Activated T-helper 1 cell treated with anti-CD3 and anti-CD28 coated beads, Interleukin-12 subunit alpha, Interleukin-12 subunit beta, Interleukin-2, Interleukin-4 antibody, amounts not matched to agents 30 ng/mL and 10 ng/mL and 1 ng/mL, durations not matched to agents 14 hours and 24 hours and 36 hours (primary cell): ENCODE measurements at places on chromosomes 5 and 9. TPM values are rescaled to one million over a fixed set of nuclear protein-coding genes. Genes with fewer than 3 reads are reported as not detected.

The SERF1B gene
- total RNA-seq, result 15.0 and 24.4 TPM in 2 replicates

The HMCN2 gene
- not detected in 2 replicates for total RNA-seq

The CTNND2 gene
- not detected in 2 replicates for total RNA-seq

The PCDHB3 gene
- total RNA-seq, result not detected in 2 replicates

The ZDHHC11B gene
- total RNA-seq, result not detected in 2 replicates

The PCDHB2 gene
- total RNA-seq, result not detected in 2 replicates

The ECSCR gene
- 1.3 and 1.4 TPM in 2 replicates for total RNA-seq

The NFIB gene
- total RNA-seq, result not detected in 2 replicates

DNA sequence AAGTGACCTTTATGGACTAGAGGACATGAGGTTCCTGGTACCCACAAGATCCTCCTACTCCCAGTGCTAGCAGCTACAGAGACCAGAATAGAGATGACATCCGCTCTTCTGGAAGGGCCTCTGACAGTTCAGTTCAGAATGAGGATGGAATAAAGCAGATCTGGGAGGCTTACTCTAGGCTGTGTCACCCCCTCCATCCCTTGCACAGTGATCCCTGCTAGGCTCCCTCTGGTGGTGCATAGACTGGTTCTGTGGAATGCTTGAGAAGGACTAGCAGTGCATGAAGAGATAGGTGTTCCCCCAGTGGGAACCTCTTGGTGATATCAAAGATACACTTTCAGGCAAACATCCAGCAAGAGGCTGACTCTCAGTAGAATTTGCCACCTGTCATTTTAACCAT, 83.0 kb downstream of the NPR3 start:
- no peak for DNase-seq

- no peak for DNase-seq
These were observed 328.0 kb downstream of the MSX2 start for GRCh38 chr5:175052351-175052750.

- no peak for DNase-seq
These were observed 344.8 kb downstream of the DEPDC1B start for GRCh38 chr5:60355181-60355580.

GRCh38 chr9:106632621-106633020, 230.3 kb upstream of the ZNF462 start:
- DNase-seq, result no peak

DNA sequence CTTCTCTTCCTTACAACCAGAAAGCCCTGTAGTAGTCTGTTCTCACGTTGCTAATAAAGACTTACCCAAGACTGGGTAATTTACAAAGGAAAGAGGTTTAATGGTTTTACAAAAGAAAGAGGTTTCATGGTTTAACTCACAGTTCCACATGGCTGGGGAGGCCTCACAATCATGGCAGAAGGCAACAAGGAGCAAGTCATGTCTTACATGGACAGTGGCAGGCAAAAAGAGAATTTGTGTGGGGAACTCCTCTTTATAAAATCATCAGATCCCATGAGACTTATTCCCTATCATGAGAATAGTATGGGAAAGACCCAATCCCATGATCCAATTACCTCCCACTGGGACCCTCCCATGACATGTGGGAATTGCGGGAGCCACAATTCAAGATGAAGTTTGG, 164.9 kb downstream of the NR3C1 start:
- DNase-seq, result no peak

DNA sequence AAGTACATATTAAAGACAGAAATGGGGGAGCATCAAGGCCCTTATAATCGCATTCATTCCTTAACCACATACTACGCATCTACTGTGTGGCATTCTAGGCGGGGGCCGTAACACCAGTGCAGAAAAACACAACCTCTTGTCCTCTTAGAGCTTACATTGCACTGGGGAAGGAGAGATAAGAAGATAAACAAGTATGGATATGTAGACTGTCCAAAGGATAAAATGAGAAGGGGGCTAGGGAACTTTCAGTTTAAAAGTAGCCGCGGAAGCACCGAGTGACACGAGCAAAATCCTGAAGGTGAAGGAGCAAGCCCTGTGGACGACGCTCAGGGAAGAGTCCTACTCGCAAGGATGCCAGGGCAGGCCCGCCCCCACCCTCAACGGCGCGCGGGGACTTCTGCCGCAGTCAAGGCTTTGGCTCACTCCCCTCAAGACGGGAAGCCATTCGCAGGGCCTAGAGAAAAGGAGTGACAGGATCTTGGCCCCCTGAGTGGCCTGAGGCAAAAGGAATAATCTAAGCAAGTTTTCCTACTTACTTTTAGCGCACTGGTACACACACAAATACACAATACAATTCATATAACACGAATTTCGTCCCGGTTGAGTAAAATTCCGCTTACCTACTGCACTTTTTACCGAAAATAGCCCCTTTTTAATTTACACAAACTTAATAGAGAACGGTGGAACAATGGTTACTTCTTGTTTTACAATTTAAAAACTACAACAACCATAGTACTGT, 1.3 kb upstream of the NIPBL start:
- DNase-seq, result peak; percentile 36

DNA sequence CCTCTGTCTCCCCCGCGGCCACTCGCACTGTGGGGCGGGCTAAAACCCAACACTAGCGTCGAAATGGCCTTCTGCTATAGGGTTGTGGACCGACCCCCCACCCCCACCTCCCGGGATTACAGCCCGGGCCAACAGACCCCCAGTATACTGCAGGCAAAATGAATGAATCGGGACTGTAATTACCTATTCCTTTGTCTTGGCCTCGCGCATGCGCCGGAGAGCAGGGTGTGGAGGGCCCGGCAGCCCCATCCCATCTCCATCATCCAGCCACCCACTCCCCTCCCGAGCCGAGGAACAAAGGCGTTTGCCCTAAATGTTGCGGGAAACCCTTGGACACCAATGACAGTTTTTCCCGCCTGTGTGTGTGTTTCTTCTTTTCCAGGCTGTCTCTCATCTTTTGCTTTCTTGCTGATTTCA, 1.6 kb downstream of the BASP1 start:
- no peak for DNase-seq

GRCh38 chr9:77433675-77434445, 214.3 kb downstream of the GNA14 start:
- DNase-seq, result peak; percentile 15

DNA sequence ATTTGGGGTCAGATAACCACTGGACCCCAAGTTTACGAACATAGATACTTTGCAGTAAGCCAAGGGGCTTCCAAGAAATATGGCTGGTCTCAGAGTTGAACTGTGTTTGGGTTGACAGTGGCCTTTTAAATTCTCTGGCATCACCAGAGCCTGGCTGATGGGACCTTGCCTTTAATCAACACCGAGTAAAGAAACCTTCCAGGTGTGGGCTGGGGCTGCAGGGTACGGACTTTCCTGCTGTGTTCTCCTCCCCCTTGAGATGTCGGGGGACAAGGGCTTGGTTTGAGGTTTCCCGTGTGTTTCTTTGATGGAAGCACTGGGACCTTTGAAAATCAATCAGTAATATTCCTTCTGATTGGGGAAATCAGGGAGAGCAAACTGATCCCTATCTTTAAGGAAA, 140.1 kb downstream of the MTX3 start:
- no peak for DNase-seq

DNA sequence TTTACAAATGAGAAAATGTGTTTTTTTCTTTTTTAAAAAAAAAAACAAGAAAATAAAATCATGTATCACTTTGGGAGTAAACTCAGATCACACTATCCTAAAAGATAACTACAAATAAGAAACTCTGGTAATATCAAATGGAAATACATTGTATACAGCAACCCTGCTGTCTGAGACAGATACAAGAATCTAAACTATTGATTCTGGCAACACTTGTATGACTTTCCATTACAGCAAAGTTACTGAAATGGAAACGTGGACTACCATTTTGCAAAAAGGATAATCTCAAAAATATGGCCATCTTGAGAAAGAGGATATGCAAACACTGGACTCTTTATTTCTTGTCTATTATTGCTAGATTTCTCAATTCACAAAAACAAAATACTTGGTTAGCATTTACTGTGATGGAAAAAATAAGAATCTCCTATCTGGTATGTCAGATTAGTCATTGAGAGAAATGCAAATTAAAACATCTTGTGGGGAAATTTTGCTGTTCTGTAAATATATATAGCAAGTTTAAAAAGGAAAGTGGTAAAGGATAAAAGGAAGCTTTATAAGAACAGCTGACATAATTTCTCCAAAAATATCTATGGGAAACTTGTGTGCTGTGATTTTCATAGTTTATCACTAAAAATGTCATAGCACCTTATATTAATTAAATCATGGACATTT, 112.9 kb upstream of the FER start:
- no peak for DNase-seq

DNA sequence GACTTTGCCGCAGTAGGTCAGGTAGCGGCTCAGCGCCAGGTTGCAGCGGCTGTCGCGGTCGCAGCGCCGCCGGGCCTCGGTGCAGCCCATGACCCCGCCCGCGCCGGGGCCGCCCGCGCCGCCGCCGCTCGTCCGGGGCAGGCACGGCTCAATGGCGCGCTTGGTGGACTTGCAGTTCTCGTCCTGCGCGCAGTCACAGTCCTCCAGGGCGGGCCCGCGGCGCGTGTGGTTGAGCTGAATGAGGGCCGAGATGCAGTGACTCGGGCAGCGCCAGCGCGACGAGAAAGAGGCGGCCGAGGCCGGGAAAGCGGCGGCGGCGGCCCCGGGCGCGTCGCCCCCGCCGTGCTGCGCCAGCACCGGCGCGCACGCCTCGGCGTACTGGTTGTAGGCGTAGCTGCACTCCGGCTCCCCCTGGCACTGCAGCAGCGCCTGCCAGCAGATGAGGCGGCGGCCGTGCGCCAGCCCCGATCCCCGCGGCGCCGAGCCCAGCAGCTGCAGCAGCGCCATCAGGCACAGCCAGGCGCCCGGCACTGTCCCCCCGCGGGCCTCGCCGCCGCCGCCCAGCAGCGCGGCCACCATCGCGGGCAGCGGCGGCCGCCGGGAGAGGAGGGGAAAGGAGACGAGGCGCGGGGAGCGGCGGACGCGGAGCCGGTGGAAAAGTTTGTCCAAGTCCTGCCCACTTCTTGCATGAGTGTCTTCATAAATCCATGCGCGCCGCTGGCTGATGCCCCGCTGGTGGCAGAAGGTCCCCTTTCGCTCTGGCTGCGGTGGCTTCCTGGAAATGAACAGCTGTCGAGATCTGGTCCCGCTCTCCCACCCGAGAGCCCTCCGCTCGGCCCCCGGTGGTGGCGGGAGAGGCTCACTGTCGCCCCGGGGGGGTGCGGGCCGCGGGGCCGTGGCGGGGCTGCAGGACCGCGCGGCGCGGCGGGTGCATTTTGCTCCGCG, 833 bp downstream of the GAS1 start:
- peak; percentile 22 for DNase-seq

DNA sequence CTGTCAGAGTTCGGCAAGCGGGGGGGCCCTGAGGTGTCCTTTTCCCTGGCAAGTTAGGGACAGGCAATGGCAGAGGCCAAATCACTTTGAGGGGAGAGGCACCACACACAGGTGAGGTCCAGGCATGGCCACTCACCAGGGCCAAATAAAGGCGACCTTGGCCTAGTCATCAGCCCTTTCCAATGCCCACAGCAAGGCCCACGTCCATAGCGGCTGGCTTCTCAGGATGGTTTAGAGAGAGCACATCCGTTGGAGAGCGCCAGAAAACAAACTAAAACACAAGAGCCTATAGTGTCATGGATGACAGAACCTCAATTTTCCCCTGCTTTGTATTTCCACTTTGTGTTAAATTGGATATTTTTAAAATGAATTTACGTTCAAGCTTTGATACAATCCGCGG, 7.0 kb downstream of the CCNJL start:
- no peak for DNase-seq

DNA sequence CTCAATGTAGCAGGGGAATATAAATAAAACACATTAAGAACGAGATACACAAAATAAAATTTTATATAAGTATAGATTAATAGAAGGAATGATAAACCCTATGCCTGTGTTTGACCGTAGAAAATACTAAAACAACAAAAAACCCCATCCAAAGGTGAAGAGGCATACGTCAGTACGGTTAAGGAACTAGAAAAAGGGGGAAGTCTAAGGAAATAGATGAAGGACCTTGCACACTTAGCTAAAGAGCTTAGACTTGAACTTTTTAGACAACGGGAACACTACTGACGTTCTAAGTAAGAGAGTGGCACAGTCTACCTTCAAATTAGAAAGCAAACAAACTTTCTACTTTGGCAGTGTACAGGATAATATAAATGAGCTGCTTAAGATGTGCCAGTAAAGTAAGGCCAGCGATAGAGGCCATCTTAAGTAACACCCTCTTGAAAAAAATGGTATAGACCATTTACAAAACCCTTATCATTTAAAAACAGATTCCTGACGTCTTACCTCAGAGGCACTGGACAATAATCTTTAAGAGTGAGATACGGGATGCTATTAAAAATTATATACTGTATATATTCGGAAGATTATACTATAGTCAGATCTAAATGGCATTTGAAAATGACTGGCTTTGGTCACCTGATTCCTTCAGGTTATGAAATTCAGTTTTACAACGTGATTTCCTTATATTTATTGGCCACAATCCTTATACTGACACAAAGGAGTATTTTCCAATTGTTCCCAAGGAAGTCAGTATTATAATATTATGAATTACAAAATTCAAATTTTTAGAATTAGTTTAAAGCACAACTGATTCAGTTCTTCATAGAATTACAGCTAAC, 8.5 kb downstream of the PANK3 start:
- no peak for DNase-seq

DNA sequence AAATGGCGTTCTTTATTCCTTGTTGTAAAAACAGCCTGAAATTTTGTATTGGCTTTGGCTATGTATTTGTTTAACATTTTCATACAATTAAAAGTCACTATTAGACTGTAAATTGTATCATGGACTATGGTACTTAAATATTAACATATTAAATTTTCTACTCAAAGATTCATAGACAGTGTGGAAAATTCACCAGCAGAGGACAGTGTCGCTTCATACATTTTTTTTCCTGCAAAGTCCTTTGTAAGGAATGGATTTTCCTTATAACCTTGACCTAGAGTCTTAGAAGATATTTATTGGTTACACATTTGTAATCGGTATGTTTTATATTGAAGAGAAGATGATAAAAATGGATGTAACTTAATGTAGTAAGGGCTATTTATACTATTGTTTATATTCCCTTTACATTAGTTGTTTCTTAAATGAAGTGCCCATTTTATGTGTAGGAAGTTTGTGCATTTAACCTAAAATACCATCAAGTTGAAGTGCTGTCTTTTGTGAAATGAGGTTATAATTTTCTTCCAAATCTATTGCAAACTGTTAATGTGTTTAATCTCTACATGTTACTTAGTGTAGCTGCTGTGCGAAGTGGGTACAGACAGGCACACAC, 150.1 kb downstream of the KDM4C start:
- no peak for DNase-seq

DNA sequence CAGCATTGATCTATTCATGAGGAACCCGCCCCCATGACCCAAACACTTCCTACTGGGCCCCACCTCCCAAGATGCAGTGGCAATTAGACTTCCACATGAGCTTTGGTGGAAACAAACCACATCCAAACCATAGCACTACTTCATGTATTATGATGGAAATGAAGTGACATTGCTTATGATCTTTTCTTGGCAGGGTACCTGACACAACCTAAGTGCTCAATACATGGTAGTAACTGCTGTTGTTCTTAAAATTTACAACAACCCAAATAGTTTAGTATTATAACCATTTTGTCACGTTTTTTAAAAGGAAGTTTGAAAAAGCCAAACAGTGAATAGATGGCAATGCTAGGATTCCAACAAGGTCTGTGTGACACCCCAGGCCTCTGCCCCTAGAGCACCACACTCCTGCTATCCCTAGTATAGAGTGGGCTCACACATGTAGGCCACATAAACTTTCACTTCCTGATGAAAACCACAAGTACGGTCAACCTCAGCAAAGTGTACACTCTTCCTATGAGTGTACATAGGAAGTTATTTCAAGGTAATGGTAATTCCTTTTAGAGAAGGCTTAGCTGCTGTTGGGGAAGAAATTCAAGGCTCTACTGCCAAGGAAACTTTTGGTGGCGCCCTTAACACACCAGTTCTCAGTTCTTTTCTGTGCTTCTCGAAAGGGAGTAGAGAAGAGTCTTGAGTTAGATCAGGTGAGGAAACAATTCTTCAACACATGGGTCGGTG, 97.6 kb downstream of the ARSB start:
- DNase-seq, result no peak
